ENCODE measurements at places on chromosomes 13 and 19.

GRCh38 chr13:48175185-48175584 is 57.8 kb upstream of the ITM2B start:
- DNase-seq: no peak

DNA sequence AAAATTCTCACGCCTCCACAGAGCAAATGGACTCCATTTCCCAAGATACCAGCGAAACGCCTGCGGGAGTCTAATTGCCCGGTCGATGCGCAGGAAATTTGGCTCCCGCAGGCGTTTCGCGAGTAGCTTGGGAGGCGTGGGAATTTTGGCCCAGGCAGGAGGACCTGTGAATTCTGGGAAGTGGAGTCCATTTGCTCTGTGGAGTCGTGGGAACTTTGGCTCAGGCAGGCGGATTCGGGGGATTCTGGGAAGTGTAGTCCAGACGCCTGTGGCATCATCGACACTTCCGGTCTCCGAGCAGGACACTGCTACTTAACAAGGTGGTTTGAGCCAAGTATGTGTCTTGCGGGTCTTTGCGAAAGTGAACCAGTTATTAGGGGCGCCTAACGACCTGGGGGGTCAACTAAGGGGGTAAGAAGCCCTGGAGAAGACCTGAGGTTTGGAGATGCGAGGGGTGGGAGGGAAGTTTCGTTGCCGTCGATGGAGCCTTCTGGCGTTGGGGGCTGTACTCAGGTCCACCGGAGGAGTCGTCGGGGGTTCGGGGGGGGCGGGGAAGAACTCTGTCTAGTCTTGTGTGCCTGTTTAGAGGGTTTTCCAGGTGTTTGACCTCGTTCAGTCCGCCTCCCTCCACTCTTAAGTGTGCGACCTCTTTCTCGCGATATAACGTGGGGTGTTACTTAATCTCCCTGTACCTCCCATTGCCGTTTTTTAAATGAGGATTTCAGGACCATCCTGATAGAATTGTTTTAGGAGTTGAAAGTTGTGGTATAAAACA is at the start of gene ZNF155:
Gene ZNF155, plus strand, starts transcription at position 277 of the 775 bp plus-strand sequence. CDS start 4,356 bp downstream, outside the sequence.
- DNase-seq: peak; percentile 97

- peak; percentile 62 for DNase-seq
Measured at GRCh38 chr13:41222259-41222852, 28.0 kb upstream of the KBTBD7 start.

GRCh38 chr13:76636829-76637228 is 249.4 kb downstream of the KCTD12 start:
- no peak for DNase-seq

- DNase-seq: no peak
Measured at GRCh38 chr19:10393137-10393536, 10.2 kb downstream of the CDC37 start.

DNA sequence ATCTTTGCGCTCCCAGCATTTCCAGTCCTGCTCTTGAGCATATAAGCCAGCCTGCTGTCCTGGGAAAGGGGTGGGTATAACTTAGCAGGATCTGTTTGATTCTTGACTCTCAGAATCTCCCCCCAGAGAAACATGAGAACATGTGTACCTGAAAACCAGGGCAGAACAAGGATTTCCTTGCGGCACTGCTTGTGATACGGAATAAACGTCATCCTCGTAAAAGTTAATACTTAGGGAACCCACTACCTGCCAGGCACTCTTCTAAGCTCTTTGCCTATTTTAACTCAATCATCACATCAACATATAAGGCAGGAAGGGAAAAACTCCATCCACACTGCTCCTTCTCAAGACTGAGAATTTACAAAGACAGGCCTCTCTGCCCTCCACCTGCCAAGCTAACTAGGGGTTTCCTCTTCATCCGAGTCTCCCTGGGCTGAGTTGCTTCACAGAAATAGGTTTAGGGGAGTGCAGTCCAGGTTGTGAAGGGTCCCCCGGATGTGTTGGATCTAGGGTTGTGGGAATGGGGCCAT is 1.1 kb downstream of the ZNF653 start:
- DNase-seq: no peak

Measured in amniotic epithelial cell (primary cell).